Sigmoid colon (tissue), 7 donors: ENCODE measurements at places on chromosomes 4 and X. TPM values are rescaled to one million over a fixed set of nuclear protein-coding genes. Genes with fewer than 3 reads are reported as not detected.

The NAP1L3 gene
- 8.6 TPM for total RNA-seq

The FAT4 gene
- total RNA-seq = 46.2 TPM

The ODAPH gene
- not detected for total RNA-seq

The NEUROG2 gene
- total RNA-seq = not detected

The GLRA2 gene
- not detected for total RNA-seq

The FGA gene
- total RNA-seq = not detected

The IL2RG gene
- 1.7 TPM for total RNA-seq

- no peak for DNase-seq
These were observed 601.3 kb downstream of the SPRY1 start for GRCh38 chr4:123997776-123998449.

GRCh38 chr4:143489106-143489505, 24.4 kb upstream of the SMARCA5 start:
- DNase-seq = no peak

DNA sequence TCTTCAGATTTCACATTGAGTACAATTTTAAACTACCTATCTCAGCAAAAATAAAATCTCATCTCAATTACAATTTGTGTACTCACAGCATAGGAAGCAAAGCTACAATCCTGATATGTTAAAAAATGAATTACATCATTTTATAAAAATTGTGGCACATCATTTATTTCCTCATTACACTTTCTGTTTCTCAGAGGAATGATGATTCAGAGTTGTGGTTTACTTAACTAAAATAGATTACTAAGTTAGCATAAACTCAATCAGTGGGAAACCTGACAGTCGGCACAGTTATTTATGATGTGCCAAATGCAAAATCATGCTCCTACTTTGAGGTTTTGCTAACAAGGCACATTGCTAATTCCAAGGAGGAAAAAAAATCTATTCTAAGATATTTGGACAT, 325.0 kb downstream of the FBXO8 start:
- no peak for DNase-seq

DNA sequence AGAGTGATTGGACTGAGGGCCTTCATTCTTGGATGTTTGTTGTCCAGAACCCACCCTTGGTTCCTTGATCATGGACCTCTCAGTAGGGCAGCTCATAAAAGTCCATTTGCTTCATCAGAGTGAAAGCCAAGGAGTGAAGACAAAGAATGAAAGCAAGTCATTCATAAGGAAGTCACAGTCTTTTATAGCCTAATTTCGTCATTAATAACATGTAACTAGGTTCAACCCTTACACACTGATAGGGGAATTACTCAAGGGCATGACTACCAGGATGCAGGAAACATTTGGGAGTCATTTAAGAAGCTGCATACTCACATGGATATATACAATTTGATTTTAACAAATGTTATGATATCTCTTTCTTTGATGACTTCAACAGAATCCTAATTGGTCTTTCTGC, 95.2 kb downstream of the RPA4 start:
- DNase-seq = no peak

GRCh38 chr4:80967346-80967745, 63.2 kb upstream of the BMP3 start:
- no peak for DNase-seq

DNA sequence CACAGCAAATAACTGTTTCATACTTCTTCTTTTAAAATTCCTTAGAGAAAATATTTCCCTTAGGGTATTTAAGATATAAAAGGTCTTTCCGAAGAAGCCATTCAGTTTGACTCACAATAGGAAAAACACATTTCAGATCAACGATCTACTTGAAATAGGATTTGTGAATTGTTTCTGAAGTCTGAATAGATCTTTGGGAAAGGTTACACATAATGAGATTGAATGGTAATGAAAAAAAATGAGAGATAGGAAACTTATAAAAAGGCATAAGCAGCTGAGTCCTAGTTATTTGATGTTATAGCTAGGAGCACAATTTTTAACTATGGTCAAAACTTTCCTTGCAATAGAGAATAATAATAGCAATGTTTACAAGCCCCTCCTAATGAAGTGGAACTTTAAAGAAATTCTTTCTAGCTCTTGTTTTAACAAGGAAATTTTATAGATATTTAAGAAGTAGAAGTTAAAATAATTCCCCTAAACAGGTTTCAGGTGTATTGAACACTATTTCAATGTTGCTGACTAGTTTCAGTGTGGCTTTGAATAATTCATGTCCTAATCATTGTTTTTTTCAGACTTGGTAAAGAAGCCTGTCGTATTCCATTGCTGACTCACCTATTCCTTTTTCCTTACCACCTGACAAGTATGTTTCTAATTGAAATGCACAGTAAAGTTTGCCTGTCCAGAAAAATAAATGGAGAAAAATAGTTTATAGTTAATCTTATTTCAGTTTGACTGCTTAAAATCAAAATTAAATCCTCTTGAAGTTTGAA, 89.1 kb downstream of the PCDH18 start:
- DNase-seq = no peak

DNA sequence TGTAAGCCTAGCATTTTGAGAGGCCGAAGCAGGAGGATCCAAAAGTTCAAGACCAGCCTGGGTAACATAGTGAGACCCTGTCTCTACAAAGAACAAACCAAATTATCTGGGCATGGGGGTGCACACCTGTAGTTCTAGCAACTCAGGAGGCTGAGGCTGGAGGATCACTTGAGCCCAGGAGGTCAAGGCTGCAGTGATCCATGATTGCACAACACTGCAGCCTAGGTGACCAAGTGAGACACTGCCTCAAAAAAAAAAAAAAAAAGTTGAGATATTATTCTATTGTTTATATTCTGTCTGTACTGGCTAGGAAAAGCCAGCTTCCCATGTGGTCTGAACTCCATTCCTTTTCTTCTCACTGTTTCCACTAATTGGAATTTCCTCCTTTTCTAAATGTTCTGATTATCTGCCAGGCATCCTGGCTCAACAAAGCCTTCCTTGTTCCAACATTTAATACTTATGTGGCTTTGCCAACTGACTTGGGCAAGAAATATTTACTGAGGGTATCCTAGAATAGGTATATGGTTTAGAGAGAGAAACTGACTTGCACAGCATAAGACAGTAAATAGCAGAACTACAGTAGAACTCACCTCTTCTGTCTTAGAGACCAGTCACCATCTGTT, 175.2 kb upstream of the ADAMTS3 start:
- no peak for DNase-seq

DNA sequence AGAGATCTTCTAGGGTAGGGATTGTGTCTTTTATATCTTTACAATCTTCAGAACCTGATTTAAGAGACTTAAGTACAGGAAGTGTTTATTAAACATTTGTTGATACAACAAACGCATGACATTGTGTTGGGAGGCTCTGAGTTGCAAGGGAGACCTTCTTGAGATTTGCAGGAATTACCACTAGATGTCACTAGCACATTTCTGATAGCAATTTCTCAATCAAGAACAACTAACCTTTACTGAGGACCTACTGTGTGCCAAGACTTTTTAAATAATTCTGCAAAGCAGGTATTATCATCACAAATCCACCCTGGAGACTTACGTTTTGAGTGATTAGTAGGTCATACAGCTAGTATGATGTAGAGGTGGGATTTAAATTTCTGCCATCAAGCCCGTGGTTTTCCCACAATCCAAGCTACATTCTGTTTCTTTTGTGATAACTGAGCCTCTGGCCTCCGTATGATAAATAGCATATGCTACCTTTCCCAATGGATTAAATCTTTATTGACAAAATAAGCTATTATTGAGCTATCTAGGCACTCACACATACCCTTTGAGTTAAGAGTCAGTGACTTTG, 986.0 kb downstream of the CCSER1 start:
- no peak for DNase-seq

- DNase-seq = no peak
These were observed 828 bp downstream of the TSPYL2 start for GRCh38 chrX:53082773-53083616.

DNA sequence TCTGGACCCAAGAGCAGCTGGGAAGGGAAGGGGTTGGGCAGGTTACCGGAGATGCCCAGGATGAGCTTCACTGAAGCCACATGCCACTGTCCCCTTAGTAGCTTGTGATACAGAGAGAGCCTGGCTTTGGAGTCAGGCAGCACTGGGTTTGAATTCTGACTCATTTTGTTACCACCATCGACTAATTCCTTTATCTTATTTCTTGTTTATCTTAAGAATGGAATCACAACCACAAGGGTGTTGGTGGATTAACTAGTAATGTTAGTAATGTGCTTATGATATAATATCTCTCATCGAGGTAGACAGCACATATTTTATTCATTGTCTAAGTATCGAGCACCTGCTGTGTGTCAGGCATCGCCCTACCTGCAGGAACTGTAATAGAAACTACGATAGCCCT, 17.7 kb upstream of the STX18 start:
- DNase-seq = no peak
